ENCODE measurements at places on chromosomes 6 and 20.
A peak's percentile ranks its signal among the peaks of the same experiment; 100 is the strongest.

DNA sequence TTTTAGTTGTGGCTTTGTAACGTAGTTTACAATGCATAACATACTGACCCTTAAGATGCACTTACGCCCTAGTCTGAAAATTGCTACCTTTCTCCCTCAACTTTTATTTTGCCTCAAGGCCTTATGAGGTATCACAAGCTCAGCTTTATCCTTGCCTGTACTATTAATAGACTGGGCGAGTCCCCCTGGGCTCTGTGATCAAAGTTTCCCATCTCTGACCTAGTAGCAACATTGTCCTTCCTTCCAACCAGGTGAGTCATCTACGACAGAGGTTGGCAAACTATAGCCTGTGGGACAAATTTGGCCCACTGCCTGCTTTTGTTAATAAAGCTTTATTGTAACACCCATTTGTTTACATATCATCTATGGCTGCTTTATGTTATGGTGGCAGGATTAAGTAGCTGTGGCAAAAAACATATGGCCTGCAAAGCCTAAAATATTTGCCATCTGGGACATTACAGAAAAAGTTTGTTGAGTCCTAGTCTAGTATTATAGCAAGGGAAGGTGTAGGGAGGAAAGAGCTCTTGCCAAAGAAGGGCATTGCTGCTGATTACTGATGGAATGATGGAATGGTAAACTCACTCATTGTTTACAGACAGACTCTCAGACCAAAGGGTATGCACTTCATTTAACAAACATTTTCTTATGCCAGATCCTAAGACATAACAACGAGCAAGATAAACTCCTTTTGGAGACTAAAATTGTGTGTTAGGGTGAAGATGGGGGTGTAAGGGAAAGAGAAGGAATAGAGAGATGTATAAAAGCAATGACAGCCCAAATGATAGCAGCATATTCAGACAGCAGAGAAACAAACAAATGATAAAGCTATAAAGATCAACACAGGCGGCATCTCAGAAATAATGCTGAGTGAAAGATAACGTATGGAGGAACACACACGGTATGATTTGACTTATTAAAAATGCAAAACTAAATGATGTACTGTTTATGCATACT lies 74.2 kb downstream of the SLC22A23 start:
- no peak for DNase-seq

- DNase-seq, result no peak
These were observed 26.3 kb upstream of the UBR2 start for GRCh38 chr6:42537536-42537935.

DNA sequence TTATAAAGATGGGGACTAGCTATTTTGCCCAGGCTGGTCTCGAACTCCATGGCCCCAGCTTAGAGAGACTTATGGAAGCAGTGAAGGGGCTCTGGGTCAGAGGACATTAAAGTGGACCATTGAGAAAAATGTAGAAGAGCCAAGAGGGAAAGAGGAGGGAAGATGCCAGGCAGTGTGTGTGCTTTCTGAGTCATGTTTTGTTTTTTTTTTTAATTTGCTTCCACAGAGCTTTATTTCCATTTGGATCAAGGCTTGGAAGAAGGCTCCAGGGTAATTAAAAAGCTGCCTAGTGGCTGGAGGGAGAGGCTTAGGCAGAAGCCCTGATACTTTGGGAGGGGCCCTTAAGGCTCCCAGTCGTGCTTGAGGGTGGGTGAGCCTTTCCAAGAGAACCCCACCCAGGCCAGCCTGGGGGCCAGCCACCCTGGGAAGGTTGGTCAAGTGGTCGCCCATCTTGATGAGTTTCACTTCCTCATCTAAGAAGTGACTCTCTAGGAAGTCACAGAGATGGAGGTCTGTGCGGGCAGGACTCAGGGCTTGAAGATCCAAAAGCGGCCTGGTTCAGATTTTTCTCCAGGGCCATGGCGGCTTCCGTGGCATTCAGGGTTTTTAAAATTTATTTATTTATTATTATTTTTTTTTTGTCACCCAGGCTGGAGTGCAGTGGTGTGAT lies 3.0 kb upstream of the ZNF335 start:
- no peak for DNase-seq

GRCh38 chr20:41139227-41140093 lies 2.1 kb downstream of the PLCG1 start:
- no peak for DNase-seq

DNA sequence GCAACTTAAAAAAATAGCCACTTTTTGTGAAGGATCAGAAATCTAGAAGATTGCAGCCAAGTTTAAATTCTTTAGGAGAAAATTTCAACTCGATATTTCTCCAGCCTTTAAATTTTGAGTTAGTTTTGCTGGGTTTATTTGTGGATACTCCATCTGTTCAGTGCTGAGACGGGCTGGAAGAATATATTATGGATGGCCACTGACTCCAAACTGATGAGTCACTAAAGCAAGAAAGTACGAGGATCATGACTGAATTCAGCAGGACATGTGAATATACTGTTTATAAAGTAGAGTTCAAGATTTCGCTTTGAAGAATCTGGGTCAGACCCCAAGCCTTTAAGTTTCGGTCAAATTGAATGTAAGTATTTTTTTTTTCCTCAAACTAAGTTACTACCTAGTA lies 199.5 kb downstream of the ADGRB3 start:
- DNase-seq, result no peak

- DNase-seq, result no peak
These were observed 255.3 kb downstream of the EPM2A start for GRCh38 chr6:145480024-145480423.

DNA sequence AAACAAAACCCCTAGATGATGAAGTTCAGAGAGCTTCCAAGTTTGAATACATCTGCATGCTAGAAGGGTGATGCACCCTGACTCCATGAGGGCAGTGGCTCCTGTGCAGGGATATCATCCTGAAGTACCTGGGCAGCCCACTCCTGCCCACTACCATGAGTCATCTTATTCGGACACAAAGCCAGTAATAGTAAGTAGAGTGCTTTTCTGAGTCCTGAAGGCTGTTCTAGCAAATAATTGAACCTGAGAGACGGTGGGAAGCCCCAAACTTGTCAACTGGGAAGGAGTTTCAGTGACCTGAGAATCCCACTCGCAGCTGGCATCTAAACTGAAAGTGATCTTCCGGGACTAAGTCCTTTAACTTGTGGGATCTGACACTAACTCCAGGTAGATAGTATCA lies 152.9 kb upstream of the COL21A1 start:
- no peak for DNase-seq

GRCh38 chr6:101083533-101084175 lies 202.5 kb upstream of the ASCC3 start:
- no peak for DNase-seq

DNA sequence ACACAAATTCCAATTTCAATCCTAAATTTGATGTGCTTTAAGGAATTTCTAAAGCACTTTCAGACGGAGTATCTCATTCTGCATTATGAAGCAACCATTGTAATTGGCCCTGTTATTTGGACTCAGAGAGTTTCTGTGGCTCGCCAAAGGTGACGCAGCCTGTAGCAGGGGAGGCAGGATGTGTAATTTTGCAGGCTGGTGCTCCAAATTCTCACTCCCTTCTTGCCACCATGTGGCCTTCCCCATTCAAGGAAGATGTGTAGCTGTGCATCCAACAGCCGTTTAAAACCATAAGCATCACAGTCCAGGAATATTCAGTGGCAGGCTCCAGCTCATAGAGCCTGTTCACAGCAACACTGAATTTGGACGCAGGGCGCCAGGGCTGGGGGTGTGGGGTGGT lies 45.8 kb downstream of the AGPAT4 start:
- DNase-seq, result no peak

DNA sequence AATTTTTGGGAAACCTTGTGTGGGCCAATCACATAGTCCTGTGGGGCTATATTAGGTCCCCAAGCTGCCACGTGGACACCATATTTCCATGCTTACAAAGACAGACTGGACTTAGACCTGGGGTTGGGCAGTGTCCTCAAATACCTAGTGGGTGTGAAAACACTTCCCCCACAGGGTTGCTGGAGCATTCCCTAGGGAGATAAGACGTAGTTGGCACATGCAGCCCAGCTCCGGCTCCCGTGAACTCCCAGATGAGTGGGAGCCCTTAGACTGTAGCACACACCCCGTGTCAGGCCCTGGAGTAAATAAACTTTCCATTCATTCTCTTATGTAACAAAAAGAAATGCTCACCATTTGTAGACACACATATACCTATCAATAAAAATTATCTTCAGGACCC lies 14.2 kb downstream of the KCNG1 start:
- DNase-seq, result no peak

DNA sequence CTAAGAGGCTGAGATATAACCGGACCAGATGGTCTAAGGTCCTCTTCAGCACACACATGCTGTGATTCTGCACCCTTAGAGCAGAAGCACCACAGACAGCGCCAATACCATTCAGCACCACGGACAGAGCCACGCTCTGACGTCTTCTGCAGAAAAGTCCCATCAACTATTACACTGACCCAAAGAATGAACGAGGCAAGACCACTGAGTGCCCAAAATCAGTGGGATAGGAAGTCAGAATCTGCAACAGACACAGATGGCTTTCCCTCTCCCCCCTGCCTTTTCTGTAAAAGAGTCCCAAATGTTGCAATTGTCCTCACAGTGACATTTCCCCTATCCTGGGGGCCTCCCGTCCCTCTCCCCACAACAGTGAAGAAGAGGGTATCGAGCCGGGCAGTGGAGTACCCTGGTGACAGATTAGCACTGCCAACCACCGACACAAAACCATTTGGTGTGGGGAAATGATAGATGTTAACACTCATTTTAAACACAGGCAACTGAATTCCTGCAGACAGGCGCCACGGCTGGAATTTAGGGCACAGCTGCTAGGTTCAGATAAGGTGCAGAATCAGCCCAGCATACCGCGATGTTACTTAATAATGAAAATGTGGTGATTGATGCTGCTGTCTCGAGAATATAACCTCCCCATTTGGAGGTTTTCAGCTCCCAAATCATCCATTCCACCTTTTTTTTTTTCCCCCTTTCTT lies 66.6 kb upstream of the CTNNBL1 start:
- no peak for DNase-seq

- no peak for DNase-seq
These were observed 10.0 kb downstream of the CITED2 start for GRCh38 chr6:139364302-139364981.

GRCh38 chr20:24580006-24580405 lies 110.6 kb downstream of the SYNDIG1 start:
- no peak for DNase-seq

- DNase-seq, result no peak
These were observed 217.9 kb downstream of the PLCB4 start for GRCh38 chr20:9286501-9287461.

GRCh38 chr6:17536586-17536985 lies 63.5 kb upstream of the FAM8A1 start:
- no peak for DNase-seq

GRCh38 chr6:43263314-43264178 lies 20.3 kb downstream of the TTBK1 start:
- peak; percentile 66 for DNase-seq

- no peak for DNase-seq
These were observed 78.7 kb upstream of the AFDN start for GRCh38 chr6:167748046-167748445.

- DNase-seq, result no peak
These were observed 22.0 kb downstream of the NINL start for GRCh38 chr20:25563362-25563761.

GRCh38 chr6:131029626-131030297 lies 33.3 kb downstream of the EPB41L2 start:
- DNase-seq, result no peak
